Right forelimb (tissue), 1 donor: ENCODE measurements at places on chromosomes 2 and 18.

DNA sequence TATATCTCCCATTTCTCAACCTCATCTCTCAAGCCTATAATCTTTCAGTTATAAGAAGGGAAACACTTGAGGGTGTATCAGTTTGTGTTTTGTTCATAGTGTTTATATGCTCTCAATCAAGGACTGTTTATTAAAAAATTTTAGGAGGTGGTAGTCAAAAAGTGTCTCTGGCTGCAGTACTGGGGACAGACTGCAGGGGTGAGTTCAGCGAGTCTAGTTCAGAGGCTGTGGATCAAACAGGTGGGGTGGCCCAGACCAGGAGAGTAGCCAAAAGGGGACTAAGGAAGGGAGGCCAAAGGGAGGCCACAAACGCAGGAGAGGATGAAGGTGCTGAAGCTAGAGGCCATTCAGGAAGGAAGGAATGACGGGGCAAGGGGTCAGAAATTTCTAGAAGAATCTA, 136.3 kb downstream of the MSH2 start:
- DNase-seq, result no peak

GRCh38 chr2:66431846-66432587, 2.9 kb upstream of the MEIS1 start:
- DNase-seq, result peak; percentile 48

- DNase-seq, result no peak
Measured at GRCh38 chr2:105129722-105130232, 91.9 kb downstream of the MRPS9 start.

DNA sequence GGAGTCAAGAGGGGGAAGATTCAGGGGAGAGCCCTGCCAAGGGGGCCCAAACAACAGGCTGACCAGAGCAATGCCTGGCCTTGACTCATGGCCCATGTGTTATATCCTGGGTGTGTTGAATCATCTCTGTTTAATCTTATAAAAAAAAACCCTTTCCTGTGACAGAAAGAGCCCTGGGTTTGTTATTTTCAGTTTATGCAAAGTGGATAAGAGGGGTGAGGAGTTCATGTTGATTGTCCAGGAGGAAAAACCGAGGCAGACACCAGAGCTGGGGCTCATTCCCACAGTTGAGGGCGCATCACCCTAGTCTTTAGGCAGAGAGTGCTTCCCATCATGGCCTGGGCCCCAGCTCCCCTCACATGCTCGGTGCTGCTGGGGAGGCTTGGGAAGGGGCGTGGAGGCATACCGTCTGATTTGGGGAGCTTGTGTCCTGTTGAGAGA, 30.9 kb upstream of the IL37 start:
- DNase-seq, result no peak

DNA sequence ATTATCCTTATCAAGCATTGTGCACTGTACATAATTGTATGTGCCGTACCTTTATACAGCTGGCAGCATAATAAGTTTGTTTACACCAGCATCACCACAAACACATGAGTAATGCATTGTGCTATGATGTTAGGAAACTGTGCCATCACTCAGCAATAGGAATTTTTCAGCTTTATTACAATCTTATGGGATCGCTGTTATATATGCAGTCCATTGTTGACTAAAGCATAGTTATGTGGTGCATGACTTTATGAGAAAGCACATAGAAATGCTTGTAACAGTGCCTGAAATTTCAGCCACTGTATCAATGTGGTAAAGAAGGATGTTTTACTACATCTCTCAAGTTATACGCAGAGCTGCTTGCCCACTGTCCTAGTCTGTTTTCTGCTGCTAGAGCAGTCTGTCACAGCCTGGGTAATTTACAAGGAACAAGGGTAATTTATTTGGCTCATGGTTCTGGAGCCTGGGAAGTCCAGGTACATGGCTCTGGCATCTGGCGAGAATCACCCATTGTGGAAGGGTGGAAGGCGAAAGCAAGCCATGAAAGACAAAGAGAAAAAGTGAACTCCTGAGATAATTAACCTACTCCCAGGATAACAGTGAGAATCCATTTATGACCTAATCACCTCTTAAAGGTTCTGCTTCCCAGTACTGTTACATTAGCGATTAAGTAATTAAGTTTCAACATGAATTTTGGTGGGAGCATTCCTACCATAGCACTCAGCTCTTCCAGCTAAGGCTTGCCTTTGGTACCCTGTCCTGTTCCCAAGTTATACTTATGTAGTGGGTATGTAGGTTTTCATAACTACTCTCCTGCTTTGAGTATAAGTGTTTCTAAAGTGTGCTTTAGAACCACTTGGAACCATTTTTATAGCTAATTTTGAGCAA, 4.6 kb downstream of the MAP3K20 start:
- DNase-seq, result no peak

DNA sequence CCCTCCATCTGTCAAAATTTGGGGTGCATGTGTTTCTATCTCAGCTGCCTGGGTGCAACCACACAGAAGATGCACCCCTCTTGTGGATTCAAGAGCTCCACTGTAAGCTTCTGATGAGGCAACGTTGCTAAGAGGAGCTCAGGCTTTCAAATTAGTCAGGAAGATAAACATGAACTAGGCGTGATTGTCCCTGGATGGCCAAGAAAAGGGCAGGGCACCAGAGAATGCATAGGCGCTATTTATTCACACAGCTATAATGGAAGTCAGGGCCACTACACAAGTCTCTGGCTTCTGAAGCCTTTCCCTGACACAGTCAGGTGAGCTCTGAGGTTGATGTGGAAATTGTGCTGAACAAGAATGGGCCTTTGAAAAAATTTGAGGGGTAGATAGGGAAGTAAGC, 1466.0 kb upstream of the CELF4 start:
- no peak for DNase-seq

DNA sequence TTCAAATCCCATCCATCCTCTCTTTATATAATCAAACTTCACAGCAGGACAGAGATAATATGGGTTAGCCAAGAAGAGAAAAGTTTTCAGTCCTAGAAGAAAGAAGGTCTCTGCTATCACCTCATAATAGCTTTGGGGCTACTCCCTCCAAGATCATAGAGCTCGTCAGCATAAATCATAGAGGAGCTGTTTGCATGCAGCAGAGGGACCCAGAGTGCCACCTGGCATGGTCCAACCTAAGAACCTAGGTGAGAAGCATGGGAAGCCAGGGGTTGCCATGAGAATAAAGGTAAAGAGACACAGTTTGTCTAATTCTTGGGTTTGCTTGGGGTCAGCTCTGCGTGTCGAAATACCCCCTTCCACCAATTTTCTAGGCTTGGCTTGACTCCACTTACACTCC, 87.1 kb upstream of the CYP1B1 start:
- DNase-seq, result no peak

- DNase-seq, result no peak
Measured at GRCh38 chr2:239299218-239299939, 101.4 kb downstream of the HDAC4 start.

- no peak for DNase-seq
Measured at GRCh38 chr2:168521053-168521741, 65.1 kb downstream of the CERS6 start.

GRCh38 chr2:154758871-154759270, 60.4 kb downstream of the KCNJ3 start:
- DNase-seq, result no peak

DNA sequence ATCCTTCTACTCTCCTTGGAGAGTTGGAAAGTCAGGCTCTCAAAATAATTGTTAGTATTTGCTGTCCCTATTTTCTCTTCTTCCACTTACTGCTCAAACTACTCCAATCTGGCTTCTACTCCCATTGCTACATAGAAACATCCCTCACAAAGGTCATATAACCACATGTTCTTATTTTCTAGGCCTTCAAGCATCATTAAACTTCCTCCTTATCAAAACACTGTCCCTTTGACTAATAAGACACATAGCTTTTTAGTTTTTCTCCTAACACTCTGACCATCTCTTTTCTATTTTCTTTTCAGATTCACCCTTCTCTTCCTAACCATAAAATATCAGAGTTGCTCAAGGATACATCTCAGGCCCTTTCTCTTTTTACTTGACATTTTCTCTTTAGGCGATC, 148.3 kb downstream of the MBD2 start:
- no peak for DNase-seq

GRCh38 chr2:230711224-230711623, 1.4 kb upstream of the CAB39 start:
- no peak for DNase-seq

- DNase-seq, result no peak
Measured at GRCh38 chr2:6692056-6692455, 173.7 kb downstream of the CMPK2 start.

- no peak for DNase-seq
Measured at GRCh38 chr2:30601375-30601774, 154.3 kb downstream of the LCLAT1 start.

- DNase-seq, result peak; percentile 27
Measured at GRCh38 chr2:239777219-239777618, 247.9 kb downstream of the NDUFA10 start.

- DNase-seq, result no peak
Measured at GRCh38 chr2:65518751-65519150, 86.4 kb upstream of the SPRED2 start.

- no peak for DNase-seq
Measured at GRCh38 chr18:42228581-42228980, 273.5 kb downstream of the PIK3C3 start.

DNA sequence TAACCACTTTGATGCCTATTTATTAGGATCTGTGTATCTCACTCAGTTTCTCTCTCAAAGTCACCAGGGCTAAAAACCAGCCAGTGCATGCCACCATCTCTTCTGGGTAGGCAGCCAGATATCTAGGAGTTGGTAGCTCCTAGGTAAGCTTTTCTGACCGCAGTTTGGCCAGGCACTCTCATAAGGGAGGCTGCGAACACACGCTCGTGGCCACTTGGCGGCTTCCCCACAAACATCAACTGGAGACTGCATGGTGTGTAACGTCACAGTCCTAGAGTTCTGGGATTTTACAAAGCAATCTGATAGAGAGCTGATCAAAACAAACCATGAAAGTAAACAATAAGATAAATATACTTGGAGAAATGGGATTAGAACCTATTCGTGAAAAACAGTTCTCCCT, 424.3 kb upstream of the ACVR2A start:
- DNase-seq, result no peak

GRCh38 chr2:29719639-29720038, 201.7 kb downstream of the ALK start:
- no peak for DNase-seq

GRCh38 chr2:226376516-226377180, 423.0 kb downstream of the IRS1 start:
- no peak for DNase-seq

GRCh38 chr2:239192456-239192855, 208.4 kb downstream of the HDAC4 start:
- DNase-seq, result peak; percentile 27

GRCh38 chr2:17413036-17413435, 105.2 kb downstream of the RAD51AP2 start:
- DNase-seq, result no peak

GRCh38 chr2:19767899-19768298, 133.9 kb downstream of the TTC32 start:
- DNase-seq, result no peak

- no peak for DNase-seq
Measured at GRCh38 chr2:239648607-239649006, 247.8 kb upstream of the HDAC4 start.

DNA sequence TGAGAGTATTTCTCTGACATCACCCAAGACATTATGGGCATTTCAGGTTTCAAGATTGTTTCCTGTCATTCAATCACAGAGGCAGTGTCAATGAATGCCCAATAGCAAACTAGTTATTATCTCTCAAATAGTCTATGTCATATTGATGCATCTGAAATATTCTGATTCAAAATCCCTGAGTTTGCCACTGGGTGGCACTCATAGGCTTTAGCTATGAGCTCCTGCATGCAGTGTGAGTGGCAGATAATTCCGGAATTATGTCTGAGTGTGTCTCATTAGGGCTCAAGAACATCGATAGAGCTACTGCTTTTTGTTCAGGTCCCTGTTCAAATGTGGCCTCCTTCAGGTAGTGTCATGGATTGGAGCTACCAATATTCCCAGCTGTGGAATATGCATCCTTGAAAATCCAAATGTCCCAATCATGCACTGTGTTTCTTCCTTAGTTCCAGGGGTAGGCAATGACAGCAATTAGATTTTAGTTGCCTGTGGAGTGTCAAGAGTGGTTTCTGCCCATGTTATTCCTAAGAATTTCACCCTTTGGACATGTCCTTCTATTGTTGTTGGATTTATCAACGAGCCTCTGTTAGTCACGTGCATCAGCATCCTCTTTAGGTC, 7.8 kb upstream of the OR6B3 start:
- DNase-seq, result no peak

DNA sequence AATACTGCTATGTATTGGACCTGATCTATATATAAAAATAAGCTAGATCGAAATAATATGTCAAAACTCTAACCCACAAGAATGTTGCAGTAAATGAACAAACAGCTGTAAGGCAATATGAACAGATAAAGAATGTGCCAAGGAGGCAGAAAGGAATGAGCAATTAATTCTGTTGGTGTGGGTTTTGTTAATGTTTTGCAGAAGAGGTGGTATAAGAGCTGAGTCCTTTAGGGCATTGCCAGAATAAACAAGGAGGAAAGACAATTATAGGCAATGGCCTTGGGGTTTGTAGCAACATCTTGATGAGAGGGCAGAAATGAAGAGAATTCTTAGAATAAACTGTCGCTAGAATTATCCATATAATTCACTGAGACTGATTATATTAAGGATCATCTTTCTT, 240.9 kb upstream of the GULP1 start:
- no peak for DNase-seq

DNA sequence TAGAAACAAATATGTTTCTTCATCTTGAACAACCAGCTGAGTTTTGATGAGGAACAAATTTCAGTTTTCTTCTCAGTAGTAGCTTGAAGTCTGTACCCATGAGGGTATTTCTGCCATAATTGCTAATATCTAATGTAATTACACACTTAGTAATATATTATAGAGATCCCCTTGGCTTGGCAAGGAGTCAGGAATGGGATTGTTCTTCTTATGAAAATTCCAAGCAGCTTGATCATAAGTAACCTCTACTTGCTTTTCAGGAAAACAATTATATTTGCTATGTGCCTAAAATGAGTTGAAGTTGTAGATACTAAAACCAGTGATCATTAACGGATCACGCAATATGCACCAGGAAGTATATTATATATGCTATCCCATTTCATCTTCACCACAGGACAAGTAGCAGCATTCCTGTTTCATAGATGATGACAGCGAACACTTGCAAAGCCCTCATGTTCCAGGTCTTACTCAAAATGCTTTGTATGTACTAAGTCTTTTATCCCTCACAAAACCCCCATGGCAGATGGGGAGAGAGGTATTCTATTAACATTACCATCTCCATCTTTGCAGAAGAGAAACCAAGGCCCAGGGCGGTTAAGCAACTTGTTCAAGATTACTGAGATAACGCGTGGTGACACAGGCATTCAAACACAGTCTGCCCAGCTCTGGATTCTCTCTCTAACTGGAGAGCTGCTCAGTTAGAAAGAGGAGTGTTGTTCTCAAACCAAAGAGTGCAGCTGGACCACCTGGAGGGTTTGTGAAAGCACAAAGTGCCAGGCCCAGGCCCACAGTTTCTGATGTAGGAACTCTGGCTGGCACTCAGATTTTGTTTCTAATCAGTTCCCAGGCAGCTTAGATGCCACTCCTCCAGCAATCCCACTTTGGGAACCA, 21.8 kb upstream of the RGPD4 start:
- no peak for DNase-seq

GRCh38 chr2:197239434-197239833, 71.1 kb downstream of the ANKRD44 start:
- no peak for DNase-seq

- no peak for DNase-seq
Measured at GRCh38 chr2:203582468-203582867, 47.4 kb upstream of the RAPH1 start.

- DNase-seq, result no peak
Measured at GRCh38 chr2:115389024-115389423, 946.6 kb downstream of the DPP10 start.

GRCh38 chr2:109324861-109325260, 195.9 kb downstream of the SH3RF3 start:
- peak; percentile 81 for DNase-seq

- no peak for DNase-seq
Measured at GRCh38 chr2:183284606-183285005, 160.4 kb downstream of the NUP35 start.
